ENCODE measurements at places on chromosomes 7 and 10.

DNA sequence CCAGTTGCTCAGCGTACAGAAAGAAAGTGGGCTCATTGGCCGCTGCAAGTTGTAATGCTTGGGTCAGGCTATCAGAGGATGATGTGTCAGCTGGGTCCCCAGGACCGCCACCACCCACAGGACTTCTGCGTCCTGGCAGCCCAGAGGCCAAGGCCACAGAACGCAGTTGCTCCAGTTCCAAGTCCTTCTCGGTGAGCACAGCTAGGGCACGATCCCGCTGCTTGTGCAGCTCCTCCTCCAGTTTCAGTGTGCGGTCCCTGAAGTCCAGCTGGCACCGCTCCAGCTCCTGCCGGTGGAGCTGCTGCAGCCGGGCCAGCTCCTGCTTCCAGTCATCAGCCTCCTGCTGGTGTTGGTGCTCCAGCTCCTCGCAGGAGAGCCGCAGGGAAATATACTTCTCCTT is 3.0 kb downstream of the GCC1 start:
- no peak for DNase-seq

DNA sequence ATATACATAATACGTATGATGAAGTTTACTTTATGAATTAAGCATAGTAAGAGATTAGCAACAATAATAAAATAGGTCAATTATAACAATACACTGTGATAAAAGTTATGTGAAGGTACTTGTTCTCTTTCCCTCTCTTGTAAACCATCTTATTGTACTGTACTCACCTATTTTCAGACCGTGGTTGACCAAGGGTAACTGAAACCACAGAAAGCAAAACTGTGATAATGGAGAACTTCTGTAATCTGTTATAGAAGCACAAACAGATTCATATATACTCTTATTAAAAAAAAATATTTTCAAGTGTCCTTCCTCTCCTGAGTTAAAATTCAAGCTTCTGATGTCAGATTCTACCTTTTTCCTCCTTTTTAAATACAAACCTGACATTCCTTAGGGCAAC is 1247.8 kb upstream of the SORCS1 start:
- DNase-seq = no peak

GRCh38 chr7:77766801-77767605 is 31.2 kb downstream of the TMEM60 start:
- no peak for DNase-seq

- DNase-seq = peak; percentile 78
These were observed 14.8 kb downstream of the DPCD start for GRCh38 chr10:101602761-101603398.

GRCh38 chr7:55245271-55245723 is 119.8 kb upstream of the LANCL2 start:
- no peak for DNase-seq

GRCh38 chr7:93559639-93560491 is 14.7 kb downstream of the CALCR start:
- no peak for DNase-seq

GRCh38 chr7:74318043-74318442 is 28.8 kb downstream of the CLIP2 start:
- DNase-seq = no peak

DNA sequence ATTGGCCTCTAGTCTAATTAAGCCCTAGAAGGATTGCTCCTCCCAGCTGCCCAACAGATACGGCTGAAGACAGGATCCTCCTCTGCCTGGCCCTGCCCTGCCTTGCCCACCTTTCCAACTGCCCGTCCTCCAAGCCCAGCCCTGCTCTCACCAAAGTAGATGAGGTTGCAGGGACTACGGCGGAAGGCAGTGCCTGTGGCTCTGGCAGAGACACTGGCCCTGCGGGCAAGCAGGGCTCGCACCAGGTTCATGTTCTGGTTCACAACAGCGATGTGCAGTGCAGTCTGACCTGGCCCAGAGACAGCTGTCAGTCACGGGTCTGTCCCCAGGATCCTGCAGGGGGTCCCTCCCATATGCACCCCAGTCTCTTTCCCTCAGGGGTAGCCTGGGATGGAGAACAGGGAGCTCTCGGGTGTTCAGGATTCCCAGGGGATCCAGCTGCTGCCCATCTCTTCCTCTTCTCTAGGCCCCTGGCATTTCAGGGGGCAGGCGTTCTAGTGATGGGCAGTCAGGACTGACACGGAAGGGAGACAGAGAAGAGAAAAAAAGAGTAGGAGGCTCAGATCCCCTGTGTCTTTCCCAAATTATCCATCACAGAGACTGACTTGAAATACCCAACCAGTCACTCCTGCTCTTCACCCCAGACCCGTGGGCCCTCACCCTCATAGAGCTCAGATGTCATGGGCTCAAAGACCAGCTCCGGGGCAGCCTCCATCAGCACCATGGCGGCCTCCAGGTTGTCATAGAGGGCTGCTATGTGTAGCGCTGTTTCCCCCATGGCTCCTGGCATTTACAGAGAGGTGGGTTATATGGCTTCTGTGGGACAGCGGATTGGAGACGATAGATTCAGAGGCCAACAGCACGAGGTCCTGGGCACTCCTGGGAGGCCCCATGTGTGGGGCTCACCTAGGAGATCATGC is 8.3 kb downstream of the TRPV6 start:
- DNase-seq = no peak

GRCh38 chr10:24821986-24822385 is 98.3 kb upstream of the ARHGAP21 start:
- no peak for DNase-seq

DNA sequence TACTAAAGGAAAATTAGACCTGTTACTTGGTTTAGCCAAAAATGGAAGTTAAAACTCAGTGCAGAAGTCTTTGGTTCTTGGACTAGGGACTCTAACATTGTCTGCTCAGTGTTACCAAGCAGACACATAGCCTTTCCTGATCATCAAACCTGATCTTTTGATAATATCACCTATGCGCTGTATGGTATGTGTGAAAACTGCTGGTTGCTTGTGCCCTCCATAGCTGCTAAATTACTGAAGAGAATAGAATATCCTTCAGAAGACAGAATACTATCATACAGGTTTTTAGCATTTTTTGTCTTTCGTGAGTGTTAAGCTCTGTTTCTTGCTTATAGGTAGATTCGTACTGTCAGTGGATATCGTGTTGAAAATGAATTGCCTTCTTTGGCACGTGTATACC is 68.7 kb downstream of the ST7 start:
- DNase-seq = peak; percentile 13

- peak; percentile 25 for DNase-seq
These were observed 225.4 kb upstream of the PHYHIPL start for GRCh38 chr10:58951087-58951486.

DNA sequence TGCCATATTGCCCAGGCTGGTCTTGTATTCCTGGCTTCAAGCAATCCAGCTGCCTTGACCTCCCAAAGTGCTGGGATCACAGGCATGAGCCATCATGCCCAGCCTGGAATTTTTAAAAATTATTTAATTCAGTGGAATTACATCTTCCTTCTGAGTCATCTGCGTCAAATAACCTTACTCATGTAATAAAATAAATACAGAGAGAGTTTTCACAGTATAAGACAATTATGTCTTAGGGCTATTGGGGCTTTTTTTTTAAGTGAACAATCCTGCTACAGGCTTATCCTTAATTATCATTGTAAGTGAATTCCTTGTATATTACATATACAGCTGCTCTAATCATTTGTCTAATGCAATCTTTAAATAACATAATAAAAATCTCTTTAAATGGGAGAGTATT is 108.3 kb downstream of the MAPK8 start:
- DNase-seq = no peak

DNA sequence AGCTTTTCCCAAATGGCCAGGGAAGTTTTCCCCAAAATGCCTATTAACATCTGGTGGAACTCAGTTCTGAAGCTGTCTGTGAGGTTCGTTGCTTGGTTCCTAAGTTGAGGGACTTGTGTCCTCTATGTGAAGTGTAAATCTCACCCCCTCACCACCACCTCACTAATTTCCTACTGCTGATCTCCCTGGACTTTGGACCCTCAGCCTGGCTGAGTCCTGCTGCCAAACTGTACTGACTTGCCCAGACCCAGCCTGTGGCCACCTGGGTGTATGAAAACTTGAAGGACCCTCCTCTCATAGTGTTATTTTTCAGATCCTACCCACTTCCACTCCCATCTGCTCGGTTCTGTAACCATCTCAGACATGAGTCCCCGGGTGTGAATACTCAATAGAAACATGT is 94.9 kb downstream of the MET start:
- DNase-seq = no peak

- DNase-seq = no peak
These were observed 575.0 kb upstream of the MGMT start for GRCh38 chr10:128892005-128892404.

DNA sequence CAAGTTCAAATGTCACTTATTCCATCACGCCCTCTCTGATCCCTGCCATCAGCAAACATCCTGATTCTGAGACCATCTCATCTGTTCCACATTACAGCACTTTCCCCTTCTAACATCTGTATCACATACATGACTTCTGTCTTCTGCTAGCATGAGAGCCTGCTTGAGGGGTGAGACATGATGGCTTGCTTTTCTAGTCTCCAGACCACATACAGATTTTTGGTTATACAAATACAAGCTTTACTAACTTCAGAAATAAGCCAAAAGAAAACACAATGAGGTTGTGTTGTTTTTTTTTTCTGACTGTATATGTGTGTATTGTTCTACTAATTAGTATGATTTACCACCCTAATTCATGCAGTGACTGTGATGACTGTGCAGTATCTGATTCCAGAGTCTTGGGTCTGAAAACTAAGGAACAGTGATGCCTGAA is 34.3 kb downstream of the NAPEPLD start:
- no peak for DNase-seq

GRCh38 chr7:79951415-79951814 is 183.2 kb upstream of the GNAI1 start:
- no peak for DNase-seq

GRCh38 chr10:89954787-89955566 is 253.6 kb downstream of the KIF20B start:
- DNase-seq = no peak

DNA sequence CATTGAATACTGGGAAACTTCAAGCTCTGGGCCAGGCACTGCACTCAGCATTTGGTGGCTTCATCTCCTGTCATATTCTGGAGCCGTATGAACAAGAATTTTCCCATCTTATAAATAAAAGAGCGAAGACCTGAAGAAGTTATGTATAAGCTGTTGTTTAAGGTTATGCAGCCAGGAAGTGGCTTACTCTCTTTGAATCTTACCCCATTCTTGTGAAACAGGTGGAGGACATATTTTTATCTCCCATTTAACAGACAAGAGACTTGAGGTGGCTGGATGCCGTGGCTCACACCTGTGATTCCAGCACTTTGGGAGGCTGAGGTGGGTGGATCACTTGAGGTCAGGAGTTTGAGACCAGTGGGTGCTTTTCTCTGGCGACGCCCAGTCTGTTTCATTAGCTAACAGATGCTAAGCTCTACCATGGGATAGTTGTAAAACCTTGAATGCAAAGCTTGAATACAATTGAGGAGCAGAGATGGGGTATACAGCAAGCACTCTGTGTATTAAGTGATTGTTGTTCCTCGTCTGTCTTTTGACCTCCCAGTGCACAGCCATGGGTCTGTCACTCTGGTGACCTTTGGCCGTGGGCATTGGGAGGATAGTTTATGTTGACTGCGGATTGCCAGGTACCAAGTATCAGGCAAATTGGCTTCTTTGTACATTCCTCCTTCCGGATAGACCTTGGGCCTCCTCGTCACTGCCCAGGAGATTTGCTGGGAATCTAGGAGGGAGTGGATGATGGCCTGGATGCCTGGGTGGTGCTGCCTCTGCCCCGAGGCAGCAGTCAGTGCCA is 85.8 kb downstream of the GRK5 start:
- DNase-seq = no peak

- DNase-seq = no peak
These were observed 698.2 kb upstream of the AUTS2 start for GRCh38 chr7:68900096-68900495.

DNA sequence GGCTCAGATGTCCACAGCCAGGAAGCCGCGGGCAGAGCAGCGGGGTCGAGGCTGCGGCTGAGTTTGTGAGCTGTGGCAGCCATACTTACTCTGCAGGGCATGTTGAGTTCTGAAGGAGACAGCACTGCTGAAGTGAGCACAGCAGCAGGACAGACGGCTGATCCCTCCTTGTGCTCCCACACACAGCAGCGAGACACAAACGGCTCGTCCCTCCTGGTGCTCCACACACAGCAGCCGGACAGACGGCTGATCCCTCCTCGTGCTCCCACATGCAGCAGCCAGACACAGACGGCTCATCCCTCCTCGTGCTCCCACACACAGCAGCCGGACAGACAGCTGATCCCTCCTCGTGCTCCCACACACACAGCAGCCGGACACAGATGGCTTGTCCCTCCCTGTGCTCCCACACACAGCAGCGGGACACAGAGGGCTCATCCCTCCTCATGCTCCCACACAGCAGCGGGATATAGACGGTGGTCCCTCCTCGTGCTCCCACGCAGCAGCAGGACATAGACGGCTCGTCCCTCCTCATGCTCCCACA is 305.1 kb downstream of the PTPRN2 start:
- no peak for DNase-seq

- no peak for DNase-seq
These were observed 118.1 kb upstream of the LYZL2 start for GRCh38 chr10:30747633-30748032.

DNA sequence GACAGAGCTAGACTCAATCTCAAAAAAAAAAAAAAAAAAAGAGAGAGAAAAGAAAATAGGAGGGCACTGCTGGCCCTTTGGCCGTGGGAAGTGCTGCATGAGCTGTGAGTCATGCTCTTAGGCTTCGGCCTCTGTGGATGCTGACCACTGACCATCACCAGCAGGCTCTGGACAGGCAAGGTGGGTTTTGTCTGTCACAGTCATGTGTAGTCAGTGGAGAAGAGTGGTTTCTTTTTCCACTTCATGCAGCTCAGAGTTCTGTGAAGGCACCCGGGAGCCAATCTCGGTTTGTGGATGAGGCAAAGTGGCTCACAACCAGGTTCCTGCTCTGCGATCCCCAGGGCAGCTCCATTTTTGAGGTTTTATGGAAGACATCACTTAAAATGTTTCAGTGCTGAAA is 58.1 kb downstream of the PRTFDC1 start:
- no peak for DNase-seq

GRCh38 chr10:44913350-44914081 is 2.4 kb downstream of the TMEM72 start:
- peak; percentile 9 for DNase-seq

DNA sequence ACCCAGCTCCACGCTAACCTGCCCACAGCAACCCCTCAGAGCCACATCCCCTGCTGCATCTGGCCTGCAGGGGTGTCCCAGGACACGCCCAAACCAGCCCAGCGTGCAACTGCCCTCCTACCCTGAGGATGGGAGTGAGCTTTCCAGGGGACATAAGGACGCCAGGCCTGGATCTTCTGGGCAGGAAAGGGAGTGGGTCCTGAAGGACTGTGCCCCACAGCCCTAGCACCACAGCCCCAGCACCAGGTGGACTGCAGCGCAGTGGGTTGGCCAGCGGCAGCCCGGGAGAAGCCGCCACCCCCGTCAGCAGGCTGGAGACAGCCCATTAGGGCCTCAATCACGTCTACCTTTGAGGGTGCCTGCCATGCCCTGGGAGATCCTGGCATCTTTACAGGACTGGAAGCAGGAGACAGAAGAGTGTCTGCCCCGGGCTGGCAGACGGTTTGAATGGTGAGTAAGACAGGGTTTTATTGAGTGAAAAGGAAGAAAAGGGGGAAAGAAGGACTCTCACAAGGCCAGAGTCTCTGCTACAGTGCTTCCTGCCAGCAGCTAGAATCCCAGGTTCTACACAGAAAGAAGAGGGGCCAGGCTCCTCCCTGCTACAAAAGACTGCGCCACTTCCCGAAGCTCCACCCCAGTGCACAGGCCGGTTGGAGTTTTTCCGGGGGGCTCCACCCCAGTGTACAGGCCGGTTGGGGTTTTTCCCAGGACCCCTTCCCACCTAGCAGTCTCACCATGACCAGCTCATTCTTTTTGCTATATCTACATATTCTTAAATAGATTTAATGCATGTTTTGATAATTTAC is 69.8 kb upstream of the KCTD7 start:
- no peak for DNase-seq

- DNase-seq = no peak
These were observed 101.0 kb downstream of the DIP2C start for GRCh38 chr10:588246-589165.
